CMK (cell line): ENCODE measurements at places on chromosomes 12 and 14.

DNA sequence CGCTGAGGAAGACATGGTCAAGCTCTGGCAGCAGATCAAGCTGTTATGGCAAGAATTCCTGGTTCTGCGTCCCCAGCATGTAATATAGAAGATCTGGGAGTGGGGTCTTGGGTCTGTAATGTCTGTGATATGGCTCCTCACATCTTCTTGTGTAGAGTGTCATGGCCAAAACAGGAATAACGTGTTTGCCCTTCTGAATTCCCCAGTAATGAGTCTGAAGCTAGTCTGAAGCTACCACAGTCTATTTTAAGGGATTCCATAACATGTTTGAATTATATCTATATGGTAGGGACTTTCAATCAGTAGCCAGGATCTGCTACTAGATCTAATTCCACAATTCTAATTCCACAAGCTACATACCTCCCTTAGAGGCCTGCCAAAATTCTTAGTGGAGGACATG lies 31.4 kb upstream of the SOX5 start:
- no peak for DNase-seq

DNA sequence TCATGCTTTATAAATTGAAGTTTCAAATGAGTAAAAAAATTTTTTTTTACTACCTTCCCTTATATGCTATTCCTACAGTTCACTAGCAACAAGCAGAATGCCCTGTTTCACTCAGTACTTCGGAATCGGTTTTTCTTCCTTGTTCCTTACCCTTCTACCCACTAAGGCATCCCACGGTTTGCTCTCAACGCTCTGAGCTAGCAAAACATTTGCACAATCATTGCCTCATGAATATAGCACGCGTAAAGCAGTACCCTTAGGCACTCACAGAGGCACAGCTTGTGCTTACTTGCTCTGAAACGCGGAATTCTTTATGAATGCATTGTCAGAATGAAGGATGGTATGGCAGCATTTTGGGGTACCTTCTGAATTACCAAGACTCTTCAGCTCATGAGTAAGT lies 45.0 kb downstream of the PPP1R13B start:
- DNase-seq = no peak

- peak; percentile 18 for DNase-seq
Measured at GRCh38 chr12:69330475-69331473, 17.4 kb upstream of the LYZ start.

GRCh38 chr12:100801320-100801719 lies 6.7 kb downstream of the ANO4 start:
- DNase-seq = no peak

- no peak for DNase-seq
Measured at GRCh38 chr14:92892589-92892988, 30.4 kb upstream of the CHGA start.
